Stimulated activated CD4-positive, alpha-beta T cell treated with anti-CD3 and anti-CD28 coated beads, Interleukin-12 subunit alpha, Interleukin-12 subunit beta, amount 100 ng/mL, for 4 hours (primary cell): ENCODE measurements at places on chromosomes 4 and X.

GRCh38 chr4:184810720-184811119 lies 15.0 kb downstream of the ACSL1 start:
- DNase-seq = no peak

DNA sequence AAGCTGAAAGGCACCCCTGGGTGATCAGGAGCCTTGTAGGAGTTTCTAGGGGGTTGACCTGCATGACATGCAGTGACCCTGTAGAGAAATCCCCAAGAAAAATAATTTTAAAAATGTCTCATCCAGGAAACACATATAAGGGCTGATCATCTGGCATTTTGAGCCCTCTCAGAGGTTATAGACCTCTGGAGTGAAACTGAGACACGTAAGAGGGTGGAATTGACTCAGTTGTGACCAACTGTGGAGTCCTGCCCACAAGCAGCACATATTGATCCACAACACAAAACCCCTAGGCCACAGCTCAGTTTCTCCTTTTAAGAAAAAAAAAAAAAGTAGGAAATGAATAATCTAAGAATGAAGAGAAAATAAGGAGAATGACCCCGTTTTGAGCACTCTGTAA lies 32.5 kb upstream of the MTMR8 start:
- no peak for DNase-seq

GRCh38 chrX:123324625-123325024 lies 140.5 kb downstream of the GRIA3 start:
- DNase-seq = no peak

GRCh38 chr4:169841776-169842175 lies 84.0 kb upstream of the HPF1 start:
- DNase-seq = no peak

GRCh38 chrX:98523026-98523425 lies 1639.3 kb downstream of the RPA4 start:
- no peak for DNase-seq
